Lung microvascular endothelial cell (primary cell): ENCODE measurements at places on chromosomes 7 and 10.

DNA sequence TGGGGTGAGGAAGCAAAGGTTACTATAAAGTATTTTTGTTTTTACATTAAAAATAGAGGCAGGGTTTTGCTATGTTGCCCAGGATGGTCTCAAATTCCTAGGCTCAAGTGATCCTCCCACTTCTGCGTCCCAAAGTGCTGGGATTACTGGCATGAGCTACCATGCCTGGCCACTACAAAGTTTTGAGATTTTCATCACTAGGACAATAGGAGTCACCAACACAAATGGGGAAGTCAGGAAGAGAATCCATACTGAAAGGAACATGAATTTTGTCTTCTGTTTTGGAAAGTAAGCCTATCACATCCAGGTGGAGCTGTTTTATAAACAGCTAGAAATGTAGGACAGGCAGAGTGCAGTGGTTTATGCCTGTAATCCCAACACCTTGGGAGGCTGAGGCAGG is 20.0 kb upstream of the CAPZA2 start:
- DNase-seq: no peak

DNA sequence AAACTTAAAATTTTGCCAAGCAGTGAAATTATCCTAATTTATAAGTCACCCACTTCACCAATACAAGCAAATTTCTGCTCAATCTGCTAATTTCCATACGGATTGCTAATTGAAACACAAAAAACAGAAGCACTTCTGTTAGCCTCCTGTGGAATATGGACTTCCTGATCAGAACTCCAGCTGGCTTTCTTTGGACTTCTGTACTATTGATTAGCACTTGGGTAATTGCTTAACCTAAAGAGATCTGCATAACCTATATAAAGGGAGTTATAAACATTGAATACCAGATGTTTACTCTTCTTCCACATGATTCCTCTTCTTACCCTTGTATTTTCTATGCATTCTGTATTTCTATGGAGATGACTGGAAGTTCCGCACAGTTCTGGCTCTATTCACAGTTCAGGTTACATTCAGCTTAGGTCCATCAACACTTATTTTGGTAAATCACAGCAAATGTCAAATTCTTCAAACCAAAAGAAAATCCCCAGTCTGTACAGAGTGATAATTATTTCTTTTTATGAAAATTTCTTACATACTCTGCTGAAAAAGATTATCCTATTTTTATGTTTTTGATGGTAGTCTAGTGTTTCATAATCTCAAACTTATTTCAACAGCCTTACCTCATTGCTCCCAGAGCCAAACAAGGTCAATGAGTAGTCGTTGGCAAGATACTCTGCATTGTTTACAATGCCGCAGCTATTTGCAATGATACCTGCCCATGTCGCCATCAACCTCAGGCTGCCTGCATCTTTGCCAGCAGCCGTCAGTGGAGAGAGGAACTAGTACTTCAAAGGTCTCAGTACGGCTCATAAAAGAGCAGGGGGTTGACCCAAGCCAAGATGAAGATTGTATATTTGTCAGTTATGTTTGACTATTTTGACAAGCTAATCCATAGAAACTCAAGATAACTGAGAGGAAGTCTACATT is 225.6 kb downstream of the AHR start:
- DNase-seq: peak; percentile 60

DNA sequence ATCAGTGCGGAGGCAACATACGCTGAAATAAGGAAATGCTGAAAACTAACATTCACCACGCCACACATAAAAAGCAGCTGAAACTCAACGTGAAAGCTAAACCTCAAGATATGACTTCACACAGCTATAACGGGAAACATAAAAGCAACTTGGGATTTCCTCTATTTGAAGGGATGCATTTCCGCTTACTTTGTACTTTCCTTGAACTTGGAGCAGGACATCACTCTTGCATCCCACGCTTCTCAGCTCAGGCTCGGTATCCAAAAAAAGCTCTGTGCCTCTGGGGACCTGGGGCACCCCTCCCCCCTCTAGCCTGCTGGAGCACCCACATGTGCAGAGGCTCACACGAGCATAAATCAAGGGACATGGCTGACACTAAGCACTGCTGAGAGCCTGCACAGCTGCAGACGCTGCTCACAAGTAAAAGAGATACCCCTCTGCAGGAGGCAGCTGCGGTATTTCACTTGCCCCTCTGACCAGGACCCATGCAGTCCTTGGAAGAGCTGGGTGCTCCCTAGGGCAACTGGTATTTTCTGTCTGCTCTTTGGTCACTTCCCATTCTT is 34.2 kb downstream of the PARD3 start:
- no peak for DNase-seq

DNA sequence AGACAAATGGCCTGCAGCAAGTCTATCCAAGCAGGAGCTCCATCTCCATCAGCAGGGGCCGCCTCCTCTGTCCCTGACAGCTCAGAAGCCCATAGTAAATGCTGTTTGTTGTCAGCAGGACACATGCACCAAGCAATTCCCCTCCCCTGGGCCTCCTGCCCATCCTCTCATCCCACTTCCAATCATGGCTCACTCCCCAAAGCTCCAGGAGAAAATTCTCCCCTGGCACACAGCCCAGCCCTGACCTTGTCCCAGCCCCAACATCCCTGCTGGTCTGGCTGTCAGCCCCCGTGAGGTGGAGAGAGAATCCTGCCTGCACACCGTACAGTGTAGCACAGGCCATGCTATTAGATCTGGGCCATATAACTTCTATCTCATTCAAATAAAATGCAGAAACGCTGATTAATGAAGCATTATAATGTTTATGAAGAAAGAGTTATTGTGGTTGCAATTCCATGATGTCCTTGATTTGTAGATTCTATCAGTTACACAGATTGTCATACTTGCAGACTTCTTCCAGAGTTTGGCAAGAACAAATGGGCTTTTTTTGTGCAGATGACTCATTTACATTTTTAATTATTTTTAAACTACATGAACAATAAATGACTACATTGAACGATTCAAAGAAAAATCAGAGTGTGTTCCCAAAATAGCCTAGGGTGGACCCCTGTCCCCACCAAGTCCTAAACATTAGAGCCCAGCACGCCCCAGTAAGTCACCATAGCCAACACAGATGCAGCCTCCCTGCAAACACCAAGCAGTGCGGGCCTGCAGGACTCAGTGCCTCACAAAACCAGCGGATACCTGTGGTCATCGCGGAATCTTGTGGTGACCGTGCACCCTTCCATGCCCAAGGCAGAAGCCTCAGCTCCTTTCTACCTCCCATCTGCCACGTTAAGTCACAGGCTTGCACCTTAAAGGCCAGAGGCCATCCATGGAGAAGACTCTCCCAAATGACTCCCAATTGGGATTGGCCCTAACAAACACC is 70.1 kb downstream of the COBL start:
- DNase-seq: no peak

GRCh38 chr7:77239471-77239870 is 39.9 kb upstream of the FGL2 start:
- no peak for DNase-seq

DNA sequence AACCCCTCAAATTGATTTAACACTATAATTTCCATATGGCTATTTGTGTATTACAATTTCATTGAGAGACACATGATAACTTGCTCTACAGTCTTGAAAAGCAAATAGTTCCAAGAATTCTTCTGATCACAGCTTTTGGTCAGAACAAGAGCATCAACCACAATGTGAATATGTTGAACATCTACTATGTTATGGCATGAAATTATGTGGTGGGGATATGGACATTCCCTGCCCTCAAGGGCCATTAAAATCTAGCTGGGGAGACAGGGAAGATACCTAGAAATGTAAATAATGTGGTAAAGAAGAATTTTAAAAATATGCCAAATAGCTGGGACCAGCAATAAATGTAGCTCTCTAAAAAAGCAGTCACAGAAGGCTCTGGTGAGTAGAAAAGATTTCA is 262.2 kb downstream of the FZD1 start:
- DNase-seq: no peak

DNA sequence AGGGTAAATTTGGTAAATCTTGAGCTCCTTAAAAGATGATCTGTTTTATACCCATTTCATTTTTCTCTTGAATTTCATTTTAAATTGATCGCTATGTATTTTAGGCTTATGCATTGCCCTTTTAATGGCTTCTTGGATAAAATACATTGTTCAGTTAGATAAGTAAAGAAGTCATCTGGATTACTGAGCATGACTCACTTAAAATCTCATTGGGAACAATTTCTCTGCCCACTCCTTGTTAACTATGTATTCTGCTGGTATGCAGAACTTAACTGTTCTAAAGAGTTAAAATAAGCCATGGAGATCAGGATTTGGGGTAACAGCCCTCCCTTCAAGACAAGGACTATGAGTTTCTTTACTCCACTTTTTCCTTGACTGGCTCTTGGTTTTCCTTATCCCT is 134.2 kb downstream of the SND1 start:
- no peak for DNase-seq

DNA sequence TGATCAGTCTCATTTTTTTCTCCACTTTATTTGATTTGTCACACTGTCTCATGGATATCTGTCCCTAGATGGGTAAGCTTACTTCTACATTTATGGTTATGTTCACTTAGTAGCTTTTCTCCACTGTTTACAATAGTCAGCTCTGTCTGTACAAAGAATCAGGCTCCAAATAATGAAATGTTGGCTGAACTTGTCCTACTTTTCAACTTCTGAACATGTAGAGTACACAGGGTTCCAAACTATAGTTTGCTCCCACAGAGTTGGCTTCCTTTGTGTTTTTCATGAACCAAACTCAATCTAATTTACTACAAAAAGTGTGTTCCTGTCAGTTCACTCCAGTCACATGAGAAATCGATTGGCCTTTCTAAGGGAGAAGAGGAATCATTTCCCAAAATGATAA is 175.0 kb downstream of the CCDC71L start:
- DNase-seq: no peak

GRCh38 chr10:8063128-8063908 is 8.8 kb downstream of the GATA3 start:
- DNase-seq: no peak

- peak; percentile 79 for DNase-seq
Observed at GRCh38 chr7:95871075-95871848, 98.9 kb downstream of the DYNC1I1 start.
